ENCODE measurements at places on chromosomes 1 and 21. TPM values are rescaled to one million over a fixed set of nuclear protein-coding genes. Genes with fewer than 3 reads are reported as not detected.

The NAXE gene
- polyA plus RNA-seq: 62.1 TPM

The OR2AK2 gene
- polyA plus RNA-seq: not detected

The S100A7A gene
- polyA plus RNA-seq: not detected

The SERPINC1 gene
- polyA plus RNA-seq: 0.28 TPM

The MPL gene
- 0.83 TPM for polyA plus RNA-seq

The THEM5 gene
- 0.52 TPM for polyA plus RNA-seq

The TCHH gene
- 0.05 TPM for polyA plus RNA-seq

GRCh38 chr1:161052899-161053298 lies 7.1 kb upstream of the USF1 start:
- no peak for DNase-seq

DNA sequence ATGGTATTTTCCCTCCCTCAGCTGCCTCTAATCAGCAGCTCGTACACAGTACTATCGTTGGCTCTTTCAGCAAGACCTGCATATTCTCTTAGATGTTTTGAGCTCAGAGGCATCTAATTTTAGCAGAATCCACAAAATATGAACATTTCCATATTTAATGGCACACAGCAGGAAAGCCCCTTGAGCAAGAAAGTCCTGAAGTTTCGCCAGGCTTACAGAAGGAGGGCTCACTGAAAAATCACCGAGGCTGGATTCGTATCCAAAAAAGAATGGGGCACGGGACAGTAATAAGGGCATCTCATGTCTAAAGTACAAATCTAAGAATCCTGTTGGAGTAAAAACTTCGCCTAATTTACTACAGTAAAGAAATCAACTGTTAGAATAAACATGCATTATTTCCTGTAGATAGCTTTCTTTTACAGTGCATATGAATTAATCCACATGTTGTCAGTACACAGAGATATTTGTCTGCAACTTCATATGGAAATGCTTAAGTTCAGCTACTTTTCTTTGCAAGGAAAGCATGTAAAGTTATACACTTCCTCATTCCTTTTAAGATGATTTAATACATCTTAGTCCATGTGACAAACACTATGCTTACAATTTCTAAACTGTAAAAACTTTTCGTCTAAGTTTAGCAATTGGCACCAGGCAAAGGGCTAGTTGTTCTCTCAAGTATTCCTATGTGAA lies 1205.3 kb upstream of the ADGRL4 start:
- DNase-seq: no peak

DNA sequence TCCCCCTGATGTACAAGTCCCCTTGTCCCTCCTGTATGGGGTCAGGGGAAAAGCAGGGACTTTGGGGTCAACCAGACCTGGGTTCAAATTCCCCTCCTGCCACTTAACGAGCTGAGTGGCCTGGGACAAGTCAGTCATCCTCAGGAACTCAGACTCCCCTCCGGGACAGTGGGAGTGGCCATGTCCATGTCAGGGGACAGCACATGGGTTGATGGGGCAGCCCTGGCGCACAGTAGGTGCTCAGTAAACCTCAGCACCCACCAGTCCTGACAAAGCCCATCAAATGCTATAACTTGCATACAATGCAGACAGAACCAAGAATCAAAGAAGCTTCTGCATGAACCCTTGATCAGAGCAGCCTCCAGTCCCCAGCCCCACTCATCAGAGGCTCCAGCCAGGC lies 30.0 kb downstream of the MATN1 start:
- no peak for DNase-seq

- no peak for DNase-seq
Measured at GRCh38 chr1:99603699-99604560, 42.0 kb upstream of the PALMD start.

- DNase-seq: no peak
Measured at GRCh38 chr1:203915811-203916210, 54.4 kb downstream of the SNRPE start.

DNA sequence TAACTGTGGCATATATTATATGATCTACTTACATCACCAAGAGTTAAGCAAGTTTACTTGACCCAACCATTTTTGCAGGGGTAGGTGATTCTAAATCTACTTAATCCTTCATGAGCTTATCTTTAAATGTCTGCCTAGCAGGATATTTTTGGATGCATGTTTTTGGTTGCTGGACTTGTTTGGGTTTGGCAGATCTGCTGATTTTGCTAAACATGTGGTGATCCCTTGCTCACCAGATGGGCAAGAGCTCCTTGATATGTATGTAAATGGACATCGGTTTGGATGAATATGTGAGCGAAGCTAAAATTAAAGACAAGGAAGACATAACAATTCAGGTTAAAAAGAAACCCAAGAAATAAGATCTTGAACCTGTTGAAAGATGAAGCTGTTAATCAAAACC lies 36.7 kb downstream of the FMN2 start:
- no peak for DNase-seq

DNA sequence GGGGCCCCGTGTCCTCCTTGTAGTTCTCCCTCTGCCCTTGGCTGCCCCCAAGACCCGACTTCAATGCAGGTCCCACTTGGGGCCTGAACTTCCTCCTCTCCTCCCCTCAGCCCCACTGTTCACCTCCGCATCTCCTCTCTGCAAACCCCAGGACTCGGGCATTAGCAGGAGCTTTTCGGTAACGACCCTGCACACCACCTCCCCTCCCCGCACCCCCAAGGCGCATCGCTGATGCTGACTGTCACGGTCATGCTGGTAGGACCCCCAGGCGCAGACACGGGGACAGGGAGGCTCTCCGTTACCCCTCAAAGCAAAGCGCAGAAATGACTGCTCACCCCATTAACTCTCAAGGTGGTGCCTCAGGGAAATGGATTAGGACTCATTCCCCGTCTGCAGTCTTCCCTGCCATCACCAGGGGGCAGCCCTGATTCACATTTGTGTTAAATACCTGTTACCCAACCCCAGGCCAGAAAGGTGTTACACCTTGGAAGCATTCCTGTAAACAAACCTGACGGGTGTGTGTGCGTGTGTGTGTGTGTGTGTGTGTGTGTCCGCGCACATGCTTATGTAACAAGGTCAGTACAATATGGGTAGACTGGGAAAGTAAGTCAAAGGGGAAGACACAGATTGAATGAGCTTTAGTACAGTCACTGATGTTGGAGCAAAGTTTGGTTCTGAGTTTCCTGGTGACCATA lies 6.4 kb upstream of the GUCA2B start:
- peak; percentile 76 for DNase-seq

GRCh38 chr1:239112101-239112935 lies 274.1 kb upstream of the CHRM3 start:
- no peak for DNase-seq

- no peak for DNase-seq
Measured at GRCh38 chr1:216926720-216927510, 203.7 kb upstream of the ESRRG start.

GRCh38 chr1:172112576-172112975 lies 271.3 kb downstream of the DNM3 start:
- no peak for DNase-seq

- DNase-seq: no peak
Measured at GRCh38 chr21:41675574-41675973, 91.3 kb downstream of the RIPK4 start.

- peak; percentile 56 for DNase-seq
Measured at GRCh38 chr1:205354259-205355074, 2.3 kb downstream of the KLHDC8A start.

DNA sequence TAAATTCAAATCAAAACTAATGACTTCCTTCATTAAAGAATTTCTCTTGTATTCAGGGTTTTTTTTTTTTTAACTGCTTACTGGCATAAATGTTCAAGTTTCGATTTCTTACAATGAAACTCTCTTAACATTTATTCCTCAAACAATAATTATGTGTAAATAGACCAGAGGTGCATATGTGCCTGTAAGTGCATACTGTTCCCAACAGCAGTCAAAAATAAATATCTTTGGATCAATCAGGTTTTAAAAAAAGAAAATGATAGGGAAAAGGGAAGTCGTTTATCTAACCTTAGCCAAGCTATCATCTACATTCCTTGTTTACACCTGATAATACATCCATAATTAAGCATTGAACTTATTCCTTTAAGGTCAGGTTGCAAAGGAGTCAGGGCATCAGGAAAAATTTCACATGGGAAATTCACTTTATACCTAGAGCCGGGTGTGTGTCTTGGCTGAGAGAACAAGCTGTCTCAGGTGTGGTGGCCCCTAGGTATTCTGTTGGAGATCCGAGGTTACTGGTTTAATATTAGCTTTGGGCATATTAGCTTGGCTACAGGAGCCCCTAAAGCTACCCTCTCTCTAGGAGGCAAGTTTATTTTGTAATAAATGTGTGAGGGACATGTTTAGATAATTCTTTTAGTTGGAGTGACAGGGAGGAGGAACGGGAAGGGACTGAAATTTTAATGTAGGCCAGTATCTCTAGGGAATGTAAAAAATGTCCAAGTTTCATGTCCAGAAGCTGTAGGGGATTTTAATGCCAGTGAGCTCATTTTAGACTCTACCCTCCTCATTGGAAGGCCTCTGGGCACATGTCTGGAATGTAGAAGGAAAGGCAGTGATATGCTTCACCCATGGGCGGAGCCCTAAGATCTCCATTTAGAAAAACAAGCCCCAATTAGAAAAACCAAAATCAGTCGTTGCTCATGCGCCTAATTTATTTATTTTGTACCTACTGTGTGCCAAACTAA lies 327.9 kb upstream of the PROX1 start:
- no peak for DNase-seq

DNA sequence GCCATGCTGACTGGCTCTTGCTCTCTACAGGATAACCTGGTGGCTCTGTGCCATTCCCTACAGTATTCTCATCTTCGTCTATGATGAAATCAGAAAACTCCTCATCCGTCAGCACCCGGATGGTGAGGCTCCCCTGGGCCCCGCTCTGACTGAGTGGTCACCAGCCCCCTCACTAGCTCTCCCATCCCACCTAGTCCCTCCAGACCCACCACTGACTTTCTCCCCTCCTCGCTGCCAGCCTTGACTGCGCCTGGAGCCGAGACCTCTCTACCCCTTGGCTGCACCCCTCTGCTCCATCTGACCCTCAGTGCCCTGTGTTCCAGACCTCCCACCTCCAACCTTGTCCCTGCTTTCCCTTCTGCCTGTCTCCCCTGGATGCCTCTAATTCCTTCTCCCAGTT lies 4.1 kb upstream of the CASQ1 start:
- no peak for DNase-seq

- DNase-seq: no peak
Measured at GRCh38 chr1:98709906-98710305, 48.4 kb downstream of the SNX7 start.

- no peak for DNase-seq
Measured at GRCh38 chr1:12305377-12305776, 75.5 kb downstream of the VPS13D start.

DNA sequence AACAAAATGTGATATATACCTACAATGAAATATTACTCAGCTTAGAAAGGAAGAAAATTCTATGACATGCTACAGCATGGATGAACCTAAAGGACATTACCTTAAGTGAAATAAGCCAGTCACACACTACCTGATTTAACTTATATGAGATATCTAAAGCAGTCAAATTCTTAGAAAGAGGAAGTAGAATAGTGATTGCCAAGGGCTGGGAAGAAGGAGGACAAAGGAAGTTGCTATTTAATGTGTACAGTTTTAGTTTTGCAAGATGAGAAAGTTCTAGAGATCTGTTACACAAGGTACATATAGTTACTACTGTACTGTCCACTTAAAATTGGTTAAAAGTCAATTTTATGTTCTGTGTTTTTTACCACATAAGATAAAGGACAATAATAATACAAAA lies 87.5 kb upstream of the KCTD3 start:
- DNase-seq: no peak

DNA sequence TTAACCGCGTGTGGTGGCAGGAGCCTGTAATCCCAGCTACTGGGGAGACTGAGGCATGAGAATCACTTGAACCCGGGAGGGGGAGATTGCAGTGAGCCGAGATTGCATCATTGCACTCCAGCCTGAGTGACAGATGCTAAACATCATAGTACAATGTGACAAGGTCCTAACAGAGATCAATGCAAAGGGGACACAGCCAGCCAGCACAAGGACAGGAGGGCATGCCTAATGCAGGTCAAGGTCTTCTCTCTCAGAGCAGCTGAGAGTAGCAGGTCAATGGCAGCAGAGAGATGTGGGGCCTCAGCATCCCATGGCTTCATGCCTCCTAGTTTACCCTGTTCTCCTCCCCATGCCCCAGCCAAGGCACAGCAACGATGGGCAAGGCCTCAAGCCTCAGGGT lies 3.0 kb upstream of the SMIM11 start:
- DNase-seq: no peak

GRCh38 chr1:74570797-74571492 lies 58.5 kb upstream of the LRRC53 start:
- DNase-seq: no peak

DNA sequence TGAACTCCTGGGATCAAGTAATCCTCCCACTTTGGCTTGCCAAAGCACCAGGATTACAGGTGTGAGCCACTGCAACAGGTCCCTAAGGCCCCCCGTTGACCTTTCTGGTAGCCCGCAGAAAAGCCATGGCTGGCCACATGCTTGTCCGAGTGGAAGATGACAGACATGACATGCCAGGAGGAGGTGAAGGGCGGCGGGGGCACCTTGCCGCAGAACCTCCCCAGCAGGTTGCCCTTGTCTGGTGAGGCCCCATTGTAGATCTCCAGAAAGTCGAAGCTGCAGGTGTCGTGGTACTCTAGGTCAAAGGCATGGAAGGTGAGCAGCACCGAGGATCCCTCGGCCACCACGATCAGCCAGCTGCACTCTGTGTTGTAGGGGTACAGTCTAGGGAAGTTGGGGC lies 8.4 kb downstream of the CDCP2 start:
- no peak for DNase-seq

- DNase-seq: no peak
Measured at GRCh38 chr1:235012436-235013210, 116.0 kb downstream of the TOMM20 start.

GRCh38 chr1:11458811-11459275 lies 20.1 kb upstream of the DISP3 start:
- peak; percentile 44 for DNase-seq

GRCh38 chr1:146051452-146051851 lies 29.9 kb upstream of the HJV start:
- no peak for DNase-seq

DNA sequence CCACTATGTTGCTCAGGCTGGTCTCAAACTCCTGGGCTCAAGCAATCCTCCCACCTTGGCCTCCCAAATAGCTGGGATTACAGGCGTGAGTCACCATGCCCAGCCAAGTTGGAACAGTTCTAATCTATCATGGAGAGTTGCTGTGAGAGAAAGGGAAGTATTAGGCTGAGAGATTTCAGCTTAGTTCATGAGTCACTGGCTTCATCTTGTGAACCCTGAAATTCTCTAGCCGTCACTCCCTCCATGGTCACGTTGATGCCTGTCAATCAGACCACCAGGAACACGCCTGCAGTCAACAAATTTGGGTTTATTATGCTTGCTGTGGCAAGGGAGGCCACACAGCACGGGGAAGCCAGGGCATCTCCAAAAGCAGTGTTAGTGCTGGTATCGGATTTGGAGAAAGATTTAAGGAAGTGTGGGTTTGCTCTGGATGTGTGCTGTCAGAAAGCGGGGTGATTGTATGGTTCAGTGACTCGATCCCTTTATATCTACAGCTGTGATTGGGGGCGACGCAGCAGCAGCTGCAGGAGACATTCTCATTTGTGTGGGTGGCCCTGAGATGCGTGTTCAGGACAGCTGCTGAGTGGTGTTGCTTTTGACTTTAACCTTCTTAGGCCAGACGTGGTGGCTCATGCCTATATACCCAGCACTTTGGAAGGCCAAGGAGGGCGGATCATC lies 18.7 kb downstream of the UQCRHL start:
- no peak for DNase-seq

Measured in left kidney (tissue), 8 donors.